ENCODE measurements at places on chromosomes 12 and 14. TPM values are rescaled to one million over a fixed set of nuclear protein-coding genes. Genes with fewer than 3 reads are reported as not detected.

The NOXRED1 gene
- total RNA-seq: 0.40 TPM

The TNS2 gene
- 61.1 TPM for total RNA-seq

The ZNF140 gene
- total RNA-seq: 25.7 TPM

The ST8SIA1 gene
- total RNA-seq: 2.2 TPM

The ADAM21 gene
- total RNA-seq: 0.86 TPM

The ACTR10 gene
- 38.0 TPM for total RNA-seq

The RAD9B gene
- total RNA-seq: 0.46 TPM

The CPM gene
- total RNA-seq: 3.7 TPM

The LRRK2 gene
- 12.3 TPM for total RNA-seq

The TMTC2 gene
- total RNA-seq: 17.1 TPM

The CNTN1 gene
- total RNA-seq: 1.8 TPM

The MANSC4 gene
- total RNA-seq: not detected

The STXBP6 gene
- total RNA-seq: 1.7 TPM

The BTBD6 gene
- total RNA-seq: 73.1 TPM

The DBX2 gene
- not detected for total RNA-seq

The LRRC10 gene
- total RNA-seq: not detected

The PLCZ1 gene
- not detected for total RNA-seq

The ADAMTS20 gene
- not detected for total RNA-seq

The SIX6 gene
- total RNA-seq: not detected

The NGB gene
- not detected for total RNA-seq

The LRP1 gene
- total RNA-seq: 1,561 TPM

The ABHD12B gene
- not detected for total RNA-seq

The BICDL1 gene
- not detected for total RNA-seq

The SPIC gene
- total RNA-seq: not detected

The CD163L1 gene
- 2.6 TPM for total RNA-seq

The LRFN5 gene
- total RNA-seq: 11.3 TPM

The LALBA gene
- total RNA-seq: not detected

The MLEC gene
- total RNA-seq: 156 TPM

The GLTP gene
- 52.2 TPM for total RNA-seq

The ESPL1 gene
- 2.3 TPM for total RNA-seq

The TMTC1 gene
- total RNA-seq: 93.0 TPM

The AQP5 gene
- total RNA-seq: 0.52 TPM

The YARS2 gene
- 22.3 TPM for total RNA-seq

The PIWIL1 gene
- not detected for total RNA-seq

The OTX2 gene
- not detected for total RNA-seq

The TROAP gene
- total RNA-seq: 3.4 TPM

The C12orf56 gene
- total RNA-seq: 0.40 TPM

The KRT7 gene
- 15.0 TPM for total RNA-seq

The SDR9C7 gene
- total RNA-seq: not detected

The SLCO1B1 gene
- not detected for total RNA-seq

The BIN2 gene
- total RNA-seq: not detected

The CACNA1C gene
- total RNA-seq: 10.0 TPM

The NR2C1 gene
- total RNA-seq: 21.6 TPM

The PTPRQ gene
- total RNA-seq: 0.86 TPM

The ASCL1 gene
- not detected for total RNA-seq

The TAS2R7 gene
- total RNA-seq: not detected

The C1S gene
- total RNA-seq: 339 TPM

The OASL gene
- 0.26 TPM for total RNA-seq

The RFX4 gene
- total RNA-seq: not detected

The MYO1A gene
- total RNA-seq: 0.53 TPM

The IL26 gene
- total RNA-seq: 2.0 TPM

The KCNA5 gene
- not detected for total RNA-seq
